Sigmoid colon (tissue), 7 donors: ENCODE measurements at places on chromosomes 2 and 18. TPM values are rescaled to one million over a fixed set of nuclear protein-coding genes. Genes with fewer than 3 reads are reported as not detected.

GRCh38 chr2:172437419-172438341 is 10.3 kb downstream of the ITGA6 start:
- no peak for DNase-seq
- no peaks in the 10 kb centered on the region for H3K36me3 ChIP-seq
- H3K4me1 ChIP-seq, result no peaks in the 10 kb centered on the region
- no peak overlapping the region for H3K27ac ChIP-seq
- H3K27me3 ChIP-seq, result no peaks in the 10 kb centered on the region

DNA sequence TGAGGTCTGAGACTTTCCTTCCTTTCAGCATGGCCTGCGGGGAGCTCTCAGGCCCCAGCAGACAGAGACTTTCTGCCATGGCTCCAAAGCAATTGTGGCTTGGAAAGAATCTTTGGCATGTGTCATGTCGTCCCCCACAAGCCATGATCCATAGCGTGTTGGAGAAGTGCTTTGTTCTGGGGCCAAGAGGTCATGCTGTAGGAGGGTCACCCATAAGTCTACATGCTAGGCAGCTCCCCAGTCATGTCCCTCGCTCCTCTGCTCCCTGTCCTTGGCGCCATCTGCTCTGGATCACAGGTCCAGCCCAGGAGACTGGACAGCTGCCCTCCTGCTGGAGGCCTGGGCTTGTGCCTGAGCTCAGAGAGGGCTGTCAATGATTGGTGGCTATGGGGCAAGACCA is 78.8 kb upstream of the LCLAT1 start:
- H3K4me1 ChIP-seq, result peaks cover 10% of the 10 kb centered on the region
- DNase-seq, result no peak
- H3K27ac ChIP-seq, result no peak overlapping the region
- H3K27me3 ChIP-seq, result no peaks in the 10 kb centered on the region

GRCh38 chr2:143603035-143603655 is 473.9 kb downstream of the ARHGAP15 start:
- no peak for DNase-seq
- H3K27ac ChIP-seq, result no peak overlapping the region
- H3K4me1 ChIP-seq, result no peaks in the 10 kb centered on the region
- no peaks in the 10 kb centered on the region for H3K36me3 ChIP-seq
- H3K4me3 ChIP-seq, result no peak overlapping the region
- no peaks in the 10 kb centered on the region for H3K27me3 ChIP-seq

DNA sequence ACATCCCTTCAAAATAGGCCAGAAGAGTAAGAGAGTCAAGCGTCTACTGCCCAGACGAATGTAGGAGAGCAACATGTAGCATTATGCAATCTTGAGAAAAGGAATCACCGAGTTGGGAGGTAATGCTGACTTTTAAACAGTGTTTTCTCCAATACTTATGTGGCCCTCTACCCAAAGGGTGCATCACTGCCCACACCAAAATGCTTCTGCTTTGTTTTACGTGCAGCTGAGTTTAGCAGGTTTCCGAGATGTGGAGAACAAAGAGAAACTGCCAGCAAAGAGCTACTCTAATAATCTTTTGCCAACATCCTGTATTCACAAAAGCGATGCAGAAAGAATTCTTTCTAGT is 63.4 kb upstream of the ZEB2 start:
- no peak for DNase-seq
- H3K4me1 ChIP-seq, result no peaks in the 10 kb centered on the region
- H3K4me3 ChIP-seq, result no peak overlapping the region
- H3K27me3 ChIP-seq, result no peaks in the 10 kb centered on the region

GRCh38 chr18:58991167-58991798 is 126.6 kb downstream of the ZNF532 start:
- DNase-seq, result no peak
- H3K4me3 ChIP-seq, result no peak overlapping the region
- peak overlapping the region; percentile 41 for H3K27ac ChIP-seq
- H3K27me3 ChIP-seq, result no peaks in the 10 kb centered on the region
- peaks cover 15% of the 10 kb centered on the region for H3K4me1 ChIP-seq

DNA sequence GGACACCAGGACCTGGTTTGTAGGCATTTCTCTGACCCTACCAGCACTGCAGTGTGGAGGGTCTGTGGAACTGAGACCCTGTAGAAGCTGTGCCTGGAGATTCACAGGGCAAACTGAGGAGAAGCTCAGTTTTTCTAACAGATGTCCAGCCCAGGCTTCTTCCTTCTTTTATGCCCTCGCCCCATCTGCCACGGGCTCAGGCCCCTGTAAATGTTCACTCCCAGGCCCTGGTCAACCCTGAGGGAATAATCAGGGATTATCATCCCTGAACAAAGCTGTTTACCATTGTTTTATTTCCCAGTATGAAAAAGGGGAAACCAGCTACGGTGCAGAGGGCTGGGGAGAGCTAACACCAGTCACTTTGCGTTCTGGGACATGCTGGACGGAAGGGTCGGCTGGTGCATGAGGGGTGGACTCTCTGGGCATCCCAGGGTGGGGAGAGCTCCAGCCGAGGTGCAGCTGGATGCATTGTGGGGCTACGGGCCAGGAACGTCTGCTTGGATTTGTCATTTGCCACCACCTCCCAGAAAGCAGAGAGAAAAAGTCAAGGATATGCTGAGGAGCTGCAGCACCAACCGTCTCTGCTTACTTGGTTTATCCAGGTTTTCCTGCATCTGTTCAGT is 183.8 kb downstream of the TFCP2L1 start:
- peak; percentile 18 for DNase-seq
- peaks cover 9% of the 10 kb centered on the region for H3K4me1 ChIP-seq
- H3K36me3 ChIP-seq, result no peaks in the 10 kb centered on the region
- H3K4me3 ChIP-seq, result no peak overlapping the region
- H3K27ac ChIP-seq, result no peak overlapping the region

DNA sequence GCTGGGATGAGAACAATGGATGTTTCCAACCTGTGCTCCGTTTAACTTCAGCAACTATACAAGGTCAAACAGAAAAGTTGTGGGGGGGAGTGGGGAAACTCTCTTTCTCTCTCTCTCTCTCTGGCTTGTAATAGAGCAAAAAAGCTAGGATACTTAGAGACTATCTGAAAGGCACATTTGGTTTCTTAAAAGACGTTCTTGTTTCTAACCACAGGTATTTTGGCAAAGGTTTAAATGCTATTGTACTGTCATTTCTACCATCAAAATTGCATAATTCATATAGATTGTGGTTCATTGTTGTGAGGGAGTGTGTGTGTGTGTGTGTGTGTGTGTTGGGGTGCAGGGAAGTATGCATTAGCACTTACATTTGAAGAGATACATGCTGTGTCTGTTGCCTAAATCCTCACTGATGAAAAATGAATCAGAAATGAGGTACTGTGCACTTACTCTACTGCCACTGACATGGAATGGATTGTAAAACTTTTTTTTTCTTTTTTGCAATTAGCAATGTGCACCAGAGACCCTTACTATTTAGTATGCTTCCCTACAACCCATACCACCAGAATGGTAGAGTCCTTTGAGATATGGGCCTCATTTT is 841.0 kb upstream of the PIK3C3 start:
- no peak overlapping the region for H3K27ac ChIP-seq
- H3K4me3 ChIP-seq, result no peak overlapping the region
- H3K36me3 ChIP-seq, result no peaks in the 10 kb centered on the region
- H3K4me1 ChIP-seq, result no peaks in the 10 kb centered on the region
- DNase-seq, result no peak
- H3K27me3 ChIP-seq, result no peaks in the 10 kb centered on the region

GRCh38 chr2:154350911-154351310 is 347.6 kb upstream of the KCNJ3 start:
- no peaks in the 10 kb centered on the region for H3K4me1 ChIP-seq
- H3K27ac ChIP-seq, result no peak overlapping the region
- no peaks in the 10 kb centered on the region for H3K27me3 ChIP-seq
- no peak for DNase-seq
- H3K36me3 ChIP-seq, result no peaks in the 10 kb centered on the region
- H3K4me3 ChIP-seq, result no peak overlapping the region

DNA sequence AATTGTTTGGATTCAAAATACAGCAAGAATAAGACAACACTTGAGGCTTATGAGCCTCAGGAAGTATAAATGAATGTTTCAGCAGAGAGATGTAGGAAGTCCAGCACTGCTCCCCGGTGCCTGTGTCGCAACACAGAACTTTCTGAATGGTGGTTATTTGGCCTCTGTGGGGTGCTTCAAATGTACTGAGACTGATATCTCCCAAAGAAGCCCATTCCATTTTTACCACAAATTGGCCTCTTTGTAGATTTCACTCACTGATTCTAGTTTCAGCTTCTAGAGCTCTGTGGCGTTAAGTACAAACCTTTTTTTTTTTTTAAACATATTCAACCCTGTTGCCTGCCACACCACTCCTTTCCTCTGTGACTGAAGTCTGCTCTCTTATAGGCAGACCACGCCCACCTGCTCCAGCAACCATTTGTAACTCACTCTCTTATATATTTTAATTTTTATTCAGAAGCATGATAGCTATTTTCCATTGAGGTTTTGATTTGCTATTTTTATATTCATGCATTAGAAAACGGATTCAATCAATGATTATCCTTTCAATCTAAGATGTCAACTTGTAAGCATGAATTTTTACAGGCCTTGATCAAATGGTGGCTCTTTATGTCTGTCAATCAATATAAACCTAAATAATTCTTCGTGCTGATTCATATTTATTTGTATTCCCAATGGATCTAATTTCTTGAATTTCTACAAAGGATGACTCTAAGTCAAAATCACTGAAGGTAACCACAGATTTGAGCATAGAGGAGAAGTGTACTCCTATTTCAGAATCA is 277.1 kb upstream of the CCDC68 start:
- no peak overlapping the region for H3K27ac ChIP-seq
- no peaks in the 10 kb centered on the region for H3K27me3 ChIP-seq
- H3K36me3 ChIP-seq, result peaks cover 13% of the 10 kb centered on the region
- DNase-seq, result no peak
- H3K4me3 ChIP-seq, result no peak overlapping the region

DNA sequence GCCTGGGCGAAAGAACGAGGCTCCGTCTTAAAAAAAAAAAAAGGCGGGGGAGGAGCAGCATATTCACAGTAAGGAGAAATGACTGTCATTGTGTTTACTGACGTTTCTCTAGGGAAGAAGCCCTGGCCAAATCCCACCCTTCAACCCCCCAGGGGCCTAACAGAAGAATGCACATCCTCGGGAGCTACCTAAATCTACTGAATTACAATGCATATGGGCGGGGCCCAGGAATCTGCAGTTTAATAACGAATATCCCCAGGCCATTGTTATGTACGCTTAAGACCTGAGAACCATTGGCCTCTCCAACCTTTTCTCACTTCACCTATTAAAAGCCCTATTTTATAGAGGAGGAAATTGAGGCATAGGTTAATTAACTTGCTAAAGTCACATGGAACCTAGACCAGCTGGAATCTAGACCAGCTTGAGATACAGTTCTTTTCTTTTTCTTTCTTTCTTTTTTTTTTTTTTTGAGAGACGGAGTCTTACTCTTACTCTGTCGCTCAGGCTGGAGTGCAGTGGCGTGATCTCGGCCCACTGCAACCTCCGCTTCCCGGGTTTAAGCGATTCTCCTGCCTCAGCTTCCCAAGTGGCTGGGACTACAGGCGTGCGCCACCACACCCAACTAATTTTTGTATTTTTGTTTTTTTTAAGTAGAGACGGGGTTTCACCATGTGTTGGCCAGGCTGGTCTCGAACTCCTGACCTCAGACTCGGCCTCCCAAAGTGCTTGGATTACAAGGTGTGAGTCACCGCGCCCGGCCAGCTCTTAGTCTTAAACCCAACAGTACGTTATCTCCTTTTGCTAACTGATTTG is 708 bp upstream of the RIF1 start:
- peak overlapping the region; percentile 98 for H3K4me3 ChIP-seq
- peaks cover 13% of the 10 kb centered on the region for H3K36me3 ChIP-seq
- H3K27ac ChIP-seq, result peak overlapping the region; percentile 87
- no peaks in the 10 kb centered on the region for H3K4me1 ChIP-seq

DNA sequence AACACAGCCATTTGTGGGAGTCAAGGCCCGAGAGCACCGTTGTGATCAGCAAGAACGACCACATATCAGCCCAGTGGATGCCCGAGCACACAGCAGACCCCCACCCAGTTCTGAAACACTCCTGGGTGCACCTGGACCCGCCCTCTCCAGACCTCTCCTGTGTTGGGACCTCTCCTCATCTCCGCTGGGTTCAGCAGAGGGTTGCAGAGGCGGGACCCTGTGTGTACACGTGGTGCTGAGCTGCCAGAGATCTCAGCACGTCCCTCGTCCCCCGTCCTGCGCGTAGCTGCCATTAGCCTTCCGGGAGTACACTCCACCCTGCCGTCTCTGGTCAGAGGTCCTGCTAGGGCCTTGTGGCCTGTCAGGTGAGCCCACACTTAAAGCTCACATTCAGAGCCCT is 51.7 kb downstream of the ADI1 start:
- no peak overlapping the region for H3K4me3 ChIP-seq
- peaks cover 30% of the 10 kb centered on the region for H3K36me3 ChIP-seq
- no peak overlapping the region for H3K27ac ChIP-seq
- DNase-seq, result no peak

- H3K36me3 ChIP-seq, result no peaks in the 10 kb centered on the region
- no peaks in the 10 kb centered on the region for H3K4me1 ChIP-seq
- H3K27me3 ChIP-seq, result no peaks in the 10 kb centered on the region
- no peak overlapping the region for H3K4me3 ChIP-seq
Observed at GRCh38 chr18:13545955-13546354, 180.4 kb downstream of the FAM210A start.

GRCh38 chr18:3872641-3873040 is 422.7 kb downstream of the TGIF1 start:
- H3K27ac ChIP-seq, result no peak overlapping the region
- H3K36me3 ChIP-seq, result no peaks in the 10 kb centered on the region
- no peak overlapping the region for H3K4me3 ChIP-seq

DNA sequence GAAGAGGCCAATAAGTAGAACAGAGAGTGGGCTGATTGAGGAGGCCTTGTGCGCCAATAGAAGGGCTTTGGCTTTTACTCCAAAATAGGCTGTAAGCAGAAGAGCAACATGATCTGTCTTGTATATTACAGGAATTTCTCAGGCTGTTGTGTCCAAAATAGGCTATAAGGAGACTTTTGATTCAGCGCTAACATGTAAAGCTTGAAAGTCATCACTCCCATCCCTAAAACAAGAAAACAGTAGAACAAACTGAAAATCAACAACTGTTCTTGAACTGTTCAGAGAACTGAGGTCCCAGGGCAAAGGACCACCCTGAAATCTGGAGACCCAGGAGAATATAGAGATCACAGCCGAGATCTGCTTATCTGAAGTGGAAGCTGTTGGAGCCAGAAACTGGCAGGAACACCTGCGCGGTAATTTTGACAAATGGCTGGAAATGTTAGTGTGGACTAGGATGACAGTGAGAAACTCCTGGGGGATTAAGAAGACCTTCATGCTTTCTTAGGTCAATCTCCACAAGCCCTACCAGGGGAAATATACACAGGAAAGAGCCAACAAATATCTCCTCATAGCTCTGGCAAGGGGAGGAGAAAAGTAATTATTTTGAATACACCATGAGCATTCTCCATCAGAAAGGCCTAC is 258.6 kb downstream of the RBM43 start:
- H3K27me3 ChIP-seq, result no peaks in the 10 kb centered on the region
- H3K4me1 ChIP-seq, result no peaks in the 10 kb centered on the region
- no peak overlapping the region for H3K27ac ChIP-seq

- H3K4me3 ChIP-seq, result no peak overlapping the region
- H3K27me3 ChIP-seq, result no peaks in the 10 kb centered on the region
- H3K4me1 ChIP-seq, result peaks cover 6% of the 10 kb centered on the region
- no peaks in the 10 kb centered on the region for H3K36me3 ChIP-seq
- DNase-seq, result no peak
Observed at GRCh38 chr2:170550501-170550900, 164.6 kb upstream of the SP5 start.

GRCh38 chr2:167787021-167787420 is 460.4 kb downstream of the STK39 start:
- H3K4me1 ChIP-seq, result no peaks in the 10 kb centered on the region
- no peaks in the 10 kb centered on the region for H3K36me3 ChIP-seq
- H3K27ac ChIP-seq, result no peak overlapping the region

The HOXD3 gene
- total RNA-seq, result 4.1 TPM

The RAX gene
- not detected for total RNA-seq

The AGAP1 gene
- 21.0 TPM for total RNA-seq

The SIGLEC15 gene
- not detected for total RNA-seq

The TOGARAM2 gene
- 3.2 TPM for total RNA-seq
